ENCODE measurements at places on chromosomes 3 and 15.

GRCh38 chr3:126372413-126373145, 15.4 kb upstream of the KLF15 start:
- DNase-seq, result no peak

DNA sequence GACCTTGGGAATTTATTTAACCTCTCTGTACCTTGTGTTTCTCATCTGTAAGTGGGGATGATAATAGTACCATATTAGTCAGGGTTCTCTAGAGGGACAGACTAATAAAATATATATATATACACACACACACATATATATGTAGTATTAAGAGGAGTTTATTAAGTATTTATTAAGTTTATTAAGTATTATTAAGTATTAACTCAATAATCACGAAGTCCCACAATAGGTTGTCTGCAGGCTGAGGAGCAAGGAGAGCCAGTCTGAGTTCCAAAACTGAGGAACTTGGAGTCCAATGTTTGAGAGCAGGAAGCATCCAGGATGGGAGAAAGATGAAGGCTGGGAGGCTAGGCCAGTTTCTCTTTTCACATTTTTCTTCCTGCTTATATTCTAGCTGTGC, 14.8 kb downstream of the OXSM start:
- no peak for DNase-seq

DNA sequence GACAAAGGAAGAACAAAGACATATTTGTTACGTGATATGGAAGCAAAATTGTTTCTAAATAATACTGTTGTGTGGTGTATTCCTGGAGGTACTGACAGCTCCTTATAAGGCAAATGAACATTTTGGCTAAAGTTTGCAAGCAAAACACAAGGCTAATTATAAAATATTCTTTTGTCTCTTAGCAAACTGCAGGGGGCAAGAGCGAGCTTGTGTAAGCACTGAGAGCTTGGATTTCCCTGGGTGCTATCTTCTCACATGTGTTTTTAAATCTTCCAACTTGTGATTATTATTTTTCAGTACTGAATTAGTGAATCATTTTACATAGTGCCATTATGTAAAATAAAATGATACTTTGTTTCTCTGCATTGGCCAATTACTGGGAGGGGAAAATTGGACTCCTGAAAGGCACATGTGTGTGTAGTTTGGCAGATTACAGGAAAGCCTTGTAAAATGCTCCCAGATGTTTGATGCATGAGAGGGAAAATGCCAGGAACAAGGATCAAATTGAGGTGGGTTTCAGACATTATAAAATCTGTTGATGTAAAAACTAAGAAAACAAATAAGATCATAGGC, 611.5 kb downstream of the AGBL1 start:
- DNase-seq, result no peak

DNA sequence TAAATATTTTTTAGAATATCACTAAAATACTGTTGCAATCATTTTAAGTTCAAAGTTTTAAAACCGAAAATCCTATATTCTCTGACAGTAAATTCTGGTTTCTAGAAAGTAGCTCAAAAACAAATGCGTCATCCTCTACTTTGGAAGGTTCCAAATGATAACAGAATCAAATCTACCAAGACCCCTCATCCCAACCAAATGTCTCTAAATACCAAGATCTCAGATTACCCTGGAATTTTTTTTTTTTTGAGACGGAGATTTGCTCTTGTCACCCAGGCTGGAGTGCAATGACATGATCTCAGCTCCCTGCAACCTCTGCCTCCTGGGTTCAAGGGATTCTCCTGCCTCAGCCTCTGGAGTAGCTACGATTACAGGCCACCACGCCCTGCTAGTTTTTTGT, 16.8 kb downstream of the TBL1XR1 start:
- no peak for DNase-seq

DNA sequence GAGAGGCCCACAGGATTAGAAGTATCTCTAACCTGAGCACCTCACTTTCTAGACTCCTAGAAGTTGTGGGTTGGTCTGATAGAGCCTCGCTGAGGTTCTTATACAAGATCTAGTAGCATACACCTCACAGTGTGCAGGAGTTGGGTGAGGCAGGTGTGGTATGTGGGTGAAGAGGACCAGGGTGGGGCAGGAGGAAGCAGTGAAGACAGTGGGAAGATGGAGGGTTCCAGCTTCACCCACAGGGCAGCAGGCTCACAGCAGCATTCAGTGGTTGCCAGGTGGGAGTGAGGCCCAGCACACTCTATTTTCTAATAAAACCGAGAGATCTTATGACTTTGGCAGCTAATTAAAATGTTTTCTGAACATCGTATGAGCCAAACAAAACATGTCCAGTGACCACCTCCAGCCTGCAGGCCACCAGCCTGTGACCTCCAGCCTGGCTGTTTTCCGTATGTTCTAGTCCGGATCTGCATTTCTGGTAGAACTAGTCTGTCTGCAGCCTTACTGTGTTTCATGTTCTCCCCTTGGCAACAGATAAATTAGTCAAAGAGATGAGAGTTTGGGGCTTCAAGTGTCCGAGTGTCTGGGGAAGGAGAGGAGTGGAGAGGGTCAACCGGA, 170.4 kb upstream of the CTDSPL start:
- DNase-seq, result no peak

GRCh38 chr3:168598250-168598649, 502.5 kb upstream of the GOLIM4 start:
- DNase-seq, result no peak

DNA sequence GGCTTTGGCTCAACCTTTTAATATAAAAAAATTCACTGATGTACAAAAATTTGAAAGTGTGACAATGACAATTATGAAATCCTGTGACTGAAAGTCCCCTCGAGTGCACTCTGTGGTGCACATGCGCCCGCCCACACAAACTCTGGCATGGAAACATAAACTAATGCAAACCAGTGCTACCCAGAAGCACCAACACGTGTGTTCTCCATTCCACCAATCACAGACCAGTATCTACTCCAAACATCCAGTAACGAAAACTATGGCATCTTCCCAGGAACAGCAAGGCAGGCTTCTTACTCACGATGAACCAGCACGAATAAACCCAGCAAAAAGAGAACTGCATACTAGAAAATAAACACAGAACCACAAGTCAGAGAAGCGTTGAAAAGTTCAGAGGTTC, 11.7 kb upstream of the NMB start:
- DNase-seq, result no peak
